ENCODE measurements at places on chromosomes 7 and 10. TPM values are rescaled to one million over a fixed set of nuclear protein-coding genes. Genes with fewer than 3 reads are reported as not detected.

- no peaks in the 10 kb centered on the region for H3K36me3 ChIP-seq
- peak; percentile 47 for DNase-seq
- H3K27ac ChIP-seq = no peak overlapping the region
Measured at GRCh38 chr10:101161494-101162299, 30.6 kb downstream of the TLX1 start.

Gene TRPV6
- not detected for total RNA-seq

- H3K4me3 ChIP-seq = no peak overlapping the region
- H3K4me1 ChIP-seq = peaks cover 66% of the 10 kb centered on the region
Measured at GRCh38 chr10:110967645-110968044, 48.2 kb downstream of the SHOC2 start.

Gene PKD2L1
- not detected for total RNA-seq

Gene POMZP3
- total RNA-seq = 9.8 TPM

Gene INMT
- total RNA-seq = 0.17 TPM

Data from activated B cell treated with CpG ODN at 0.5 μM for 24 hours (primary cell).